ENCODE measurements at places on chromosomes 5 and 9.

- DNase-seq: peak; percentile 66
Measured at GRCh38 chr9:121274851-121275250, 6.9 kb downstream of the GSN start.

DNA sequence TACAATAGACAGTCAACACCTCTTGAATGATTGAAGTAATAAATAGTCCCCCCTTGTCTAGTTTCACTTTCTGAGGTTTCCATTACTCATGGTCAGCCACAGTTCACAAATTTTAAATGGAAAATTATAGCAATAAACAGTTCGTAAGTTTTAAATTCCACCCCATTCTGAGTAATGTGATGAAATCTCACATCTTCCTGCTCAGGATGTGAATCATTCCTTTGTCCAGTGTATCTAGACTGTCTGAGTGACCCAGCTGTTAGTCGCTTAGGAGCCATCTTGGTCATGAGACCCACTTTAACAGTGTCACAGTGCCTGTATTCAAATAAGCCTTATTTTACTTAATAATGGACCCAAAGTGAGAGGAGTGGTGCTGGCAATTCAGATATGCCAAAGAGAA lies 311.6 kb upstream of the PRR16 start:
- peak; percentile 82 for DNase-seq

DNA sequence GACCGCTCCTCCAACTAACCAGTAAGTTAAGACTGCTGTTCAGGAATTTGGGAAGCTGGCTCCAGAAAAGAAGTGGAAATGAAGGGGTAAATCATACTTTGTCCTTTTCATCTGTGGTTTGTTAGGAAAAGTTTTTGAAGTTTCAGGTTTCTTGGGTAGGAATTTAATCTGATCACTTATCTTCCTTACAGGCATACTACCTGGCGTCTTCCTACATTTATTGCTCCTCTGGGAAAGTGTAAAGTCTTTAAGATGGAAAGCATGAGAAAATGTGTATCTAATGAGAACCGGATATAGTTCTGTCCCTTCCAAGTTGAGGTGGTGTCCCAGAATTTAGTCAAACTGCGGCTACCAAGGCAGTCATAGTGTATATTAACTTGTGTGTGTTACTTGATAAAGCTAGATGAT lies 1.3 kb downstream of the RASA1 start:
- peak; percentile 9 for DNase-seq

- no peak for DNase-seq
Measured at GRCh38 chr5:148388696-148389095, 4.9 kb downstream of the FBXO38 start.

All from AG10803 (cell line).